Endothelial cell (in vitro differentiated cells): ENCODE measurements at places on chromosomes 16 and 17. TPM values are rescaled to one million over a fixed set of nuclear protein-coding genes. Genes with fewer than 3 reads are reported as not detected.

DNA sequence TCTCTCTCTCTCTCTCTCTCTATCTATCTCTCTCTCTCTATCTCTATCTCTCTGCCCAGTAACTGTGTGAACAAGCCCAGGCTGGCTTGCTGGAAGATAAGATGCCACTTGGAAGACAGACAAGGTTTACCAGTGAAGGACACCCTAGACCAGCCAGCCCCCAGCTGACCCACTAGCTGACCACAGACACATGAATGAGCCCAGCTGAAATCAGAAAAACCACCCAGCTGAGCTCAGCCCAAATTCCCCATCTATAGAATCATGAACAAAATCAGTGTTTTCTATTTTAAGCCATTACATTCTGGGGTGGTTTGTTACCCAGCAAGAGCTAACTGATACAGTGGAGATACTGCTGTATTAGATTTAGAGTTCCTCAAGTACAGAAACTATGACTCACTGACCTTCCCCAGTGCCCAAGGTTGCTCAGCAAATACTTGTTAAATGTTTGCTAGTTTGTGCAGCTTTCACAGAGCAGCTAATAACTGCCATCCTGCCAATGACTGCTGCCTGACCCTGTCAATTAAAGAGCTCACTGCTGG, 18.0 kb downstream of the EMP2 start:
- no peak for DNase-seq

DNA sequence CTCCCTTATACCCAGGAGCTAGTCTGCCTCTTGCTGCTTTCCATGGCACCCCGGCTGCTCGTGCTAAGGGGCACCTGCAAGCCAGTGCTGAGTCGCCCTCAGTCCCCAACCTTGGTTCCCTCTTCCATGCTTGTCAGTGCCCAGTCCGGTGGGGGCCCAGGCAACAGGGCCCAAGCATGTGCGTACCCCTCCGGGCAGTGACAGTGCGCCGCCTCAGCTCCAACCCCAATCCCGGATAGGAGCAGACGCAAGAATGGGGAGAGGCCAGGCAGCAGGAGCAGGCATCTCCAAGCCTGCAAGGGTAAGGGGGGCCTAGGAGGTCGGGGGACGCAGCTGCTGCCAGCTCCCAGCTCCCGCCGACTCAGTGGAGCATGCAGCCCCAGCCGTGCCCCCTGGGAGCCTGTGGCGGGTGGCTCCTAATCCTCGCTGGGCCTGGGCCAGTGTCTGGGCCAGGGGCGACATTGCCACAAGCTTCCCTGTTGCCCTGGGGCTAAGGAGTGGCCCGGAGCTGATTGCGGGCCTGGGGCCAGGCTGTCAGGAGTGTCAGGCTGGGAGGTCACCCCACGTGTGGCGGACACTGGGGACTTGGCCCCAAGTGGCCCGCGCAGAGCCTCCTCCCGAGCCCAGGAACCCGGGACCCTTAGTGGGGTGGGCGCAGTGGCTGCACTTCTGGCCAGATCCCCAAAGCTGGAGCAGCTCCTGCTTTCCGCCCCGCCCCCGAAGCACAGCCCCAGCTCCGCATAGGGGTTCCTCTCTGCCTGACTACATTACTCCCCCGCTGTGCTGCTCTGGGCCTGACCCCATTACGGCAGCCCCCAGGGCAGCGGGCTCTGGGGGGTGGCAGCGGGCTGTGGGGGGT, 9.8 kb downstream of the CPD start:
- no peak for DNase-seq

GRCh38 chr16:67021321-67021720, 7.6 kb upstream of the CBFB start:
- DNase-seq, result no peak

- DNase-seq, result no peak
Measured at GRCh38 chr17:50181144-50181543, 15.3 kb downstream of the SGCA start.

The GLIS2 gene
- total RNA-seq, result 1.6 TPM

DNA sequence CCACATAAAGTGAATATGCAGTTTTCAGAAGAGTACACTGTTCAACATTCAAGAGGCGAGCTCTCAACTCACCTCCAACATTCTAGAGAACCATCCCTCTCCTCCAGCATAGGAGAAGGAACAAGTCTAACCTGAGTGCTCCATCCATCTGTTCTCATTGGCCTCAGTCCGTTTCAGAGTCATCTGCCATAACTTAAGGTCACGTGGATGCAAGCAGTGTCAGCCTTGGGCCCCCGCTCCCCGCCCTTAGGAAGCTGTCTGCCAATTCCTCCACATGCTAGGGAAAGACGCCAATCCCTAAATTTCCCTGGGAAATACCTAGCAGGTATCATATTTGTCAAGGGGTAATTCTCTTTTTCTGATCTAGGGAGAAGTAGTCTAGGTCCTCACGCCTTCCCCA, 21.4 kb downstream of the MARVELD3 start:
- DNase-seq, result no peak
